ENCODE measurements at places on chromosomes 1 and 21. TPM values are rescaled to one million over a fixed set of nuclear protein-coding genes. Genes with fewer than 3 reads are reported as not detected.

DNA sequence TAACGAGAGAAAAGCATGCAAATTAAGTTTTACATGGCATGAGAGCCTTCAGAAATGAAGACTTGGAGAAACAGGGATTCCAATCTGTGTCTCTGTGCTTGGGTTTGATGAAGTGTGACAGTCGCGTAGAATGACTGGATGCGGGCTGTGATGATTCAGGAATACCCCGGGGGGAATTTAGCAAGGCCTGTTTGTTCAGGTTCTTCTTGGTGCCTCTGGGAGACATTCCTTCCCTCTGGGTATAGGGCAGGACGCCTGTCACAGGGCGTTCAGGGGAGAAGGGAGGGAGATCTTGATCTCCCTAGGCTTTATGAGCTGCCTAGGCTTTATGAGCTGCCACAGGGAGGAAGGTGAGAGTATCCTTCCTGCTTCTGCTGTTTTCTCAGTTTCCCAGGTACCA lies 36.6 kb downstream of the DOP1B start:
- no peaks in the 10 kb centered on the region for H3K4me1 ChIP-seq
- no peak overlapping the region for H3K27ac ChIP-seq
- no peaks in the 10 kb centered on the region for H3K27me3 ChIP-seq
- H3K36me3 ChIP-seq = no peaks in the 10 kb centered on the region
- no peak overlapping the region for H3K4me3 ChIP-seq

GRCh38 chr1:16349847-16350406 lies 2.4 kb downstream of the FBXO42 start:
- H3K4me3 ChIP-seq = no peak overlapping the region

The CLDN17 gene
- not detected for polyA plus RNA-seq

The LCE3D gene
- polyA plus RNA-seq = not detected

- no peaks in the 10 kb centered on the region for H3K36me3 ChIP-seq
- no peak for DNase-seq
- no peak overlapping the region for H3K4me3 ChIP-seq
- H3K27ac ChIP-seq = no peak overlapping the region
- H3K4me1 ChIP-seq = no peaks in the 10 kb centered on the region
Measured at GRCh38 chr1:235675152-235675890, 25.7 kb upstream of the GNG4 start.
